Neuronal stem cell (in vitro differentiated cells): ENCODE measurements at places on chromosomes 4 and X.
A peak's percentile ranks its signal among the peaks of the same experiment; 100 is the strongest.

- DNase-seq = peak; percentile 94
- H3K36me3 ChIP-seq = peaks cover 11% of the 10 kb centered on the region
- H3K27me3 ChIP-seq = no peaks in the 10 kb centered on the region
- peaks cover 4% of the 10 kb centered on the region for H3K4me1 ChIP-seq
Measured at GRCh38 chrX:48957827-48958634, 624 bp upstream of the OTUD5 start.

DNA sequence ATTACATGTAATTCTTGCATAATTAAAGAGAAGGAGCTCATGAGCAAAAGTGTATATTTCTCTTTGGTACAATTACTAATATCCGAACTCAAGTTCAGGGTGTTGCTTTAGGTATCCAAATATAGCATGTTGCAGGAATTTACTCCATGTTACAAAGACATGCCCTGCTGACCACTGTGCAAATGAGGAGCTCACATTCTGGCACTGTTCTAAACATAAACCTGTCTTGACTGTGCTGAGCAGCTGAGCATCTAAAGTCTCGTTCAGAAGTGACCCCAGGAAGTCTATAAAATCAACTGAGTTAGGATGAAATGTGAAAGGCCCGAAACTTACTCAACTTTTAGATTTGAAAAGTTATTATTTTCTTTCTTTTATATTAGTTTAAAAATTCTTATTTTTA is 124.3 kb downstream of the STIM2 start:
- peaks cover 4% of the 10 kb centered on the region for H3K4me1 ChIP-seq
- H3K36me3 ChIP-seq = no peaks in the 10 kb centered on the region
- DNase-seq = no peak
- no peak overlapping the region for H3K4me3 ChIP-seq
- H3K27ac ChIP-seq = no peak overlapping the region

DNA sequence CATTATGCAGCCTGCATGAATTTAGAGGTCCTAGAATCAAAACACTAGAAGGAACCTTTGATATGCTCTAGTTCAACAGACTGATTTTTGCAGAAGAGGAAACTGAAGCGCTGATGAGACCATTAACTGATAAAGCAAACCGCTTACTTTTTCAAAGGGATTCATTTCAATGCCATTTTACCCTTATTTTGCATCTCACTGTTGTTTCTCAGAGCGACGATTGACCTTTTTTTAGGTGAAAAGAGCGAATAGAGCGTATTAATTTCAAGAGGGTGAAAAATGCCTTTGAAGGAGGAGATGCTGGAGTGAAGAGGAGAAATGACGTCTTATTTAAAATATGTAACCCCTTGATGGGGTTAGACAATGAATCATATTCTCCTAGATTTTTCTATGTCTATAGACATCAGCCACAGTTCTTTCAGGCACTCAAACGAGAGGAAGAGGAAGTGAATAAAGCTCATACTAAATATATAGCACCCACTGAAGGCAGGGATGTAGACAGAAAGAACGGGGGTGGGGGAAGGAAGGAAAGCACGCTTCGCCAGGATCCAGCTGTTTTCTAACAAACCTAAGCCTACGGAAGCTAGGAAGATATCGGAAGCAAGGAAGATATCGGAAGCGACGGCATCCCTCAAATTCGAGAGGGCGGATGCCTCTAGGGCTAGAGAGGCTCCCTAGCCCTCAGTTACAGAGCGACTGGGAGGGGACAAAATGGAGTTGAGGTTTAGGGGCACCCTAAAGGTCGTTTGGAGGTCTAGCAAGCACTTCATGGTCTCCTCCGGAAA is 848 bp downstream of the ACSL4 start:
- no peaks in the 10 kb centered on the region for H3K36me3 ChIP-seq
- H3K27ac ChIP-seq = peak overlapping the region; percentile 79
- H3K4me3 ChIP-seq = peak overlapping the region; percentile 90

GRCh38 chr4:52646096-52646495 is 13.0 kb downstream of the USP46 start:
- no peaks in the 10 kb centered on the region for H3K4me1 ChIP-seq
- H3K36me3 ChIP-seq = peaks cover 9% of the 10 kb centered on the region
- H3K27ac ChIP-seq = no peak overlapping the region

DNA sequence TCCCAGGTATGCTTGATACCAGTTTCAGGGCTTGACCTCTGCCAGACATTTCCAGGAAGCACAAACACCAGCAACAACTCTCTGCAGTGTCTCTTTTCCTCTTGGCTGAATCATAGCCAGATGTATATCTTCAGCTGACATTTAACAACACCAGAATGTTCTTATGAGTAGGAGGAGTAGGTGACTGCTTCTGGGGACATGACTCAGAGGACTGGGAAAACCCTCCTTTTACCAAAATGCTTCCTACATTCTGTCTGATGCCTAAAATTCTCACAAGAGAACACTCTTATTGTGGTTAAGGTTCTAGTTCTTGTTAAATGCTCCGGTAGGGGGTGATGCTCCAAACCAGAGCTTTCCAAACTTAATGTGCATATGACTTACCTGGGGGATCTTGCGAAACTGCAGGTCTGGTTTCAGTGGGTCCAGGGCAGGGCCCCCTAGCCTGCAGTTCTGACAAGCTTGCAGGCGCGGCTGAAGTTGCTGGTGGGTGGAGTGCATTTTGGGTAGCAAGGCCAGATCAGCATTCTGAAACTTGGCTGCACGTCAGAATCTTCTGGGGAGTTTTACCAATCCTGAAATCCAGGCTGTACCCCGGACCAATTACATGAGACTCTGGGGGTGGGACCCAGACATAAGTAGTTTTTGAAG is 329.3 kb upstream of the RPS6KA3 start:
- no peaks in the 10 kb centered on the region for H3K36me3 ChIP-seq
- no peak for DNase-seq
- no peaks in the 10 kb centered on the region for H3K27me3 ChIP-seq

- no peak for DNase-seq
- H3K36me3 ChIP-seq = no peaks in the 10 kb centered on the region
- no peaks in the 10 kb centered on the region for H3K27me3 ChIP-seq
- H3K4me3 ChIP-seq = no peak overlapping the region
Measured at GRCh38 chr4:159042868-159043267, 60.0 kb upstream of the RAPGEF2 start.

DNA sequence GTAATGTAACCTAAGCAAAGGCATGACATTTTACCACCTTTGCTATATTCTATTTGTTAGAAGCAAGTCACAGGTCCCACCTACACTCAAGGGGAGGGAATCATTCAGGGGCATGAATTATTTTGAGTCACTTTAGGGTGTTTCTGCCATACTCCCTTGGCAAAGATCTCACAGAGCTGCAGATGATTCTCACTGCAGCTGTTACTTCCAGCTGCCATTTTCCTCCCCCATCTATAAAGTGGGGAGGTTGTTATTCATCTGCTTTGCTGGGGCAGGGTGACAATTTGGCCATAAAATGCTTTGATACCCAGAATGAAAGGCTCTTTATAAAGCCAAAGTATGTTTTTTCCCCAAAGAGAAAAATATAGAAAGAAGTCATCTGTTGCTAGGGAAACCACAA is 136.5 kb upstream of the SMIM31 start:
- H3K27me3 ChIP-seq = no peaks in the 10 kb centered on the region
- no peak overlapping the region for H3K4me3 ChIP-seq
- no peaks in the 10 kb centered on the region for H3K36me3 ChIP-seq
- no peak overlapping the region for H3K27ac ChIP-seq
- DNase-seq = no peak

DNA sequence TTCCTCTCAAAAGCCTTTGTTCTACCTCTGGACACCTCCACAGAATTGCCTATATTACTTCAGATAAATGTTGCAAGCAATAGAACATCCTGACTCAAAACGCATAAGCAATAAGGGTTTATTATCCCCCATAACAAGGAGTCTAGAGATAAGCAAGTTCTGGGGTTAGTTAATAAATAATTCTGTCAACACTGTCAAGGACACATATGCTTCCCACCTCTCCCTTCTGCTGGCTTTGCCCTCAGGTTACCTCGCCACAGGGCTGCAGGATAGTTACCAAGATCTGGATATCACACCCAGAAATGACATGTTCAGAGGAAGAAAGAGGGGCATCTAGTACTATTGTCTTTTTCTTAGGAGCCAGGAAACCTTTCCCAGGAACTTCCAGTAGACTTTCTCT is 14.0 kb upstream of the DUSP21 start:
- no peaks in the 10 kb centered on the region for H3K4me1 ChIP-seq
- no peak for DNase-seq
- no peak overlapping the region for H3K27ac ChIP-seq
- no peaks in the 10 kb centered on the region for H3K27me3 ChIP-seq

- no peak overlapping the region for H3K4me3 ChIP-seq
- peak; percentile 45 for DNase-seq
- H3K27me3 ChIP-seq = no peaks in the 10 kb centered on the region
Measured at GRCh38 chrX:109475174-109475891, 6.6 kb downstream of the GUCY2F start.

- no peaks in the 10 kb centered on the region for H3K4me1 ChIP-seq
- no peak for DNase-seq
- H3K36me3 ChIP-seq = no peaks in the 10 kb centered on the region
- H3K27ac ChIP-seq = no peak overlapping the region
- no peaks in the 10 kb centered on the region for H3K27me3 ChIP-seq
- no peak overlapping the region for H3K4me3 ChIP-seq
Measured at GRCh38 chr4:174099712-174100111, 183.8 kb downstream of the FBXO8 start.

GRCh38 chrX:52979993-52980392 is 21.7 kb upstream of the FAM156A start:
- no peaks in the 10 kb centered on the region for H3K36me3 ChIP-seq
- no peak overlapping the region for H3K27ac ChIP-seq
- no peaks in the 10 kb centered on the region for H3K27me3 ChIP-seq
- DNase-seq = no peak
- H3K4me1 ChIP-seq = peaks cover 10% of the 10 kb centered on the region

- no peak for DNase-seq
- no peak overlapping the region for H3K27ac ChIP-seq
Measured at GRCh38 chr4:147830987-147831386, 99.1 kb downstream of the ARHGAP10 start.

DNA sequence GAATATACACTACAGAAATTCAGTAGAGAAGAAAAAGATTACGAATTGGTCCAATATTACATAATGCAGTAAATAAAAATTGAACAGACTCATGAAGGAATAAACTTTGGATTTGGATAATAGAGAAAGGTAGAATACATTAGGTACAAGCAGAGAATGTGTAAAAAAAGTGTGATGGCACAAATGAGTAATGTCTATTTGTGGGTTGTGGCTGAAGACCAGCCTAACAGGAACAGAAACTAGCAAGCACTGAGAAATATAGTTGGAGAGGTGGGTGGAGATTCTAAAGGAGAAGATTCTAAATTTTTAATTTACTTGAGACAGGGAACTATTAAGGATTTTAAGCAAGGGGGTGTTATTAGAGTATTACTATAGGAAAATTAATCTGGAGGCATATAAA is 15.2 kb upstream of the CLOCK start:
- no peaks in the 10 kb centered on the region for H3K36me3 ChIP-seq
- H3K4me1 ChIP-seq = no peaks in the 10 kb centered on the region
- H3K27ac ChIP-seq = no peak overlapping the region
- no peak for DNase-seq
- H3K27me3 ChIP-seq = no peaks in the 10 kb centered on the region
- no peak overlapping the region for H3K4me3 ChIP-seq

DNA sequence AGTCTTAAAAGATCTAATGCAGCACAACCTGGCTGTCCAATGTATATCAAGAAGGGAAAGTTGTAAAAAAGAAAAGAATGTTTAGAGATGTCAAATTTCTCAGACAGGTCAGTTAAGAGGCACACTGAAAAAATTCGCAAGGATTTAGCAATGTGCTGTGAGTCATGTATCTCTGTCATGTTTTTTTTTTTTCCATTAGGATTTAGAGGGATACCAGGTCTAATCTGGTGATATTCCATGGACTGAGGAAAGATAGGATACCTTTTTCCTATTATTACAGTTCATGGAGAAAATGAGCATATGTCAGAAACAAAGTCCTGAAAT is 815.4 kb upstream of the PCDH10 start:
- no peaks in the 10 kb centered on the region for H3K27me3 ChIP-seq
- no peak for DNase-seq
- H3K27ac ChIP-seq = no peak overlapping the region
- H3K4me1 ChIP-seq = no peaks in the 10 kb centered on the region
- H3K36me3 ChIP-seq = no peaks in the 10 kb centered on the region

GRCh38 chr4:97656044-97656720 is 487.1 kb downstream of the STPG2 start:
- H3K27ac ChIP-seq = no peak overlapping the region
- no peak for DNase-seq
- H3K4me1 ChIP-seq = no peaks in the 10 kb centered on the region
- no peaks in the 10 kb centered on the region for H3K27me3 ChIP-seq

GRCh38 chrX:108439426-108439942 is at the start of gene COL4A5:
TSS of gene COL4A5 (plus strand) at chrX:108439838. CDS start at chrX:108440126, 288 bp downstream.
- peaks cover 1% of the 10 kb centered on the region for H3K36me3 ChIP-seq
- DNase-seq = peak; percentile 72

GRCh38 chrX:125710403-125711062 is 390.9 kb downstream of the TEX13C start:
- no peaks in the 10 kb centered on the region for H3K36me3 ChIP-seq
- peaks cover 3% of the 10 kb centered on the region for H3K4me1 ChIP-seq
- no peak overlapping the region for H3K4me3 ChIP-seq
- peak overlapping the region; percentile 46 for H3K27ac ChIP-seq
- no peaks in the 10 kb centered on the region for H3K27me3 ChIP-seq
- DNase-seq = peak; percentile 0

DNA sequence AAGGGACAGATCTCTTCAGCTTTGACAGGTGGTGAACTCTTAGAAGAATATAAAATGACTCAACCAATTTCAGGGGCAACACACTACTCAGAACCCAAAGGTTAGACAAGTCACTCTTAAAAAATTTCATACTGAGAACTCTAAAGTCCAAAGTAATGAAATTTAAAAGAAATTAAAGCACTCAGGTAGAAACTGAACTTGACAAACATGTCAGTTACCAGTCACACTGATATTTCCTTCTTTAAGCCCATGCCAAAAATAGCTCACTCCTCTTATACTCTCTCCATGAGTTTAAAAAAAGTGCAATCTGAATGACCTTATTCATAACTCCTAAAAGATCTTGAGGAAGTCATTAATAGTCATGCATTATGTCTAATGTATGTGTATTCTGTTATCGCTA is 40.3 kb downstream of the AMMECR1 start:
- no peak overlapping the region for H3K4me3 ChIP-seq
- no peaks in the 10 kb centered on the region for H3K36me3 ChIP-seq
- no peaks in the 10 kb centered on the region for H3K4me1 ChIP-seq
- no peak overlapping the region for H3K27ac ChIP-seq

GRCh38 chr4:113750734-113751133 is 10.8 kb downstream of the CAMK2D start:
- no peak overlapping the region for H3K27ac ChIP-seq
- no peak overlapping the region for H3K4me3 ChIP-seq
- DNase-seq = no peak
- peaks cover 11% of the 10 kb centered on the region for H3K4me1 ChIP-seq
- no peaks in the 10 kb centered on the region for H3K27me3 ChIP-seq
- H3K36me3 ChIP-seq = no peaks in the 10 kb centered on the region

DNA sequence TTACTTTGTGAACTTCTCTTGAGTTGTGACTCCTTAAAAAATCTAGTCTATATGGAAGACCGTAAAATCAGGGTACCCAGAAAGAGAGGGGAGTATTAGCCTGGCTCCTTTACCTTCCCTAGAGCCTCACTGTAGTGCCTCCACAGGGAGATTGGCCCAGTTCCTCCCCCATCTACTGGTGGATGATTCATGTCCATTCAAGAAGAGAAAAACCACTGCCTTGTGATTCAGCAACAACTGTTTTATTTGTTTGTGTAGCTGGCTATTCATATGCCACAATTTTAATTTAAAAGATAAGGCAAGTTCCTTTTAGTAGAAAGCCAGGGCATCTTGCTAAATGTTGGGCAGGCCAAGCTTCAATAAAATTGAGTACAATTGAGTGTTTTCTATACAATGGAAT is 221.8 kb upstream of the KCNIP4 start:
- no peaks in the 10 kb centered on the region for H3K4me1 ChIP-seq
- no peak overlapping the region for H3K27ac ChIP-seq
- no peaks in the 10 kb centered on the region for H3K27me3 ChIP-seq
- no peak overlapping the region for H3K4me3 ChIP-seq
- no peaks in the 10 kb centered on the region for H3K36me3 ChIP-seq
